ENCODE measurements at places on chromosomes 12 and 14.

DNA sequence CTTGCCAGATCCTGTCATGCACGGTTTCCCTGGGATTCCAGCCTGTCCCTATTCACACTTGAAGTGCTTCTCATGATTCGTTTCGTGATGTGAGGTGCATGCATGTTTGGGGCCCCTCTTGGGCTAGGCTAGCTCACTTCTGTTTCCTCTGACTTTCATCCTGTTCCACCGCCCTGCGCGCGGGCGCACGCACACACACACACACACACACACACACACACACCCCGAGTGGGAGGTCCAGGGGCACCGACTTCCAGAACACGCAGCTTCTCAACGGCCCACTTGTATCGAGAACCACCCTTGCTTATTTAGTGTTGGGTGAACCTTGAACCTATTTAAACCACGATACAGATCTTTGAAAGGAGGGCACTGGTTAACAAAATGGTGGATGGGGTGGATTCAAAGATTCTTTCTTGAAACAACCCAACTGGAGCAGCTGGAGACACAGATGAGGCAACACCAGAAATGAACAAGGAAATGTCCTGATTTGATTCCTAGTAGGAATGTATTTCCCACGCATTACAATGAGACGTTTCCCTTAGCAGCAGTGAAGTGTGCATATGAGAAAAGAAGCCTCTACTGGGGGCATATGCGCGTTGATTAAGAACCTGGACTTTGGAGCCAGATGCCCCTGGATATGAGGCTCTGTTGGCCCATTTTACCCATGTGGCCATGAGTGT, 16.3 kb downstream of the ELK3 start:
- DNase-seq = no peak

DNA sequence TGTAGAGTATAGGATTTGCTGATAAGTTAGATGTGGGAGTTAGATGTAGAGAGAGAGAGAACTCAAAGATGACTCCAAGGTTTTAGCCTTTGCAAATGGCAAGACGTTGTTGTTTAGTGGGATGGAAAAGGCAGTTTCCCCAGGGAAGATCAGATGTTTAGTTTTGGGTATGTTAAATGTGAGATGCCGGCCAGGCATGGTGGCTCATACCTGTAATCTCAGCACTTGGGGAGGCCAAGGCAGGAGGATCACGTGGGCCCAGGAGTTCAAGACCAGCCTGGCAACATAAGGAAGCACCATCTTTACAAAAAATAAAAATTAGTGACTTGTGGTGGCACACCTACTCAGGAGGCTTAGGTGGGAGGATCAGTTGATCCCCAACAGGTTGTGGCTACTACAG, 33.5 kb downstream of the SCFD1 start:
- no peak for DNase-seq

GRCh38 chr12:3644104-3644503, 108.8 kb downstream of the CRACR2A start:
- no peak for DNase-seq

DNA sequence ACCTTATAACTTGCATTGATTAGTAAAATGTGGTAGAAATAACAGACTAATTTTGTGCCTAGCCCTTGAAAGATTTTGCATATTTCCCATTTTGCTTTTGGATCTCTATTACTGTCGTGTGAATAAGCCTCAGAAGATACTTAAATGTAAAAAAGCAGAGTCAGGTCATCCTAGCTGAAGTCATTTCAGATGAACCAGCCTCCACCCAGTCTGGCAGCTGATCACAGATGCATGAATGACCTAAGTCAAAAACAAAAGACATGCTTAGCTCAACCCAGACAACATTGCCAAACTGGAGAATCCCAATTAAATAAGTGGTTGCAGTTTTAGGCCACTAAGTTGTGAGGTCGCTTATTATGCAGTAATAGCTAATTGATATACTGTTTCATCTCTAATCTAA, 349.9 kb downstream of the C12orf50 start:
- DNase-seq = no peak

- no peak for DNase-seq
Observed at GRCh38 chr12:71440763-71441748, 1.5 kb downstream of the LGR5 start.

- DNase-seq = no peak
Observed at GRCh38 chr14:51867741-51868140, 7.3 kb downstream of the GNG2 start.

DNA sequence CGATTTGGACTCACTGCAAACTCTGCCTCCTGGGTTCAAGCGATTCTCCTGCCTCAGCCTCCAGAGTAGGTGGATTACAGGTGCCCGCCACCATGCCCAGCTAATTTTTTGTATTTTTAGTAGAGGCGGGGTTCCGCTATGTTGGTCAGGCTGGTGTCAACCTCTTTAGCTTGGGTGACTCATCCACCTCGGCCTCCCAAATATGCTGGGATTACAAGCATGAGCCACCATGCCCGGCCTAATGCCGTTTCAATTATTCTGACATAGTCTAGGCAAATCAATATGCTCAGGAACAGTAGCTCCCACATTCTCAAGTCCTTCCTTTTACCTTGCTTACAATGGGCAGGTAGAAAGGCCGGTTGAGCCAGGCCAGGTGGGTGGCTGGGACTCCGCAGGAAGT, 82.0 kb upstream of the EEA1 start:
- DNase-seq = no peak

DNA sequence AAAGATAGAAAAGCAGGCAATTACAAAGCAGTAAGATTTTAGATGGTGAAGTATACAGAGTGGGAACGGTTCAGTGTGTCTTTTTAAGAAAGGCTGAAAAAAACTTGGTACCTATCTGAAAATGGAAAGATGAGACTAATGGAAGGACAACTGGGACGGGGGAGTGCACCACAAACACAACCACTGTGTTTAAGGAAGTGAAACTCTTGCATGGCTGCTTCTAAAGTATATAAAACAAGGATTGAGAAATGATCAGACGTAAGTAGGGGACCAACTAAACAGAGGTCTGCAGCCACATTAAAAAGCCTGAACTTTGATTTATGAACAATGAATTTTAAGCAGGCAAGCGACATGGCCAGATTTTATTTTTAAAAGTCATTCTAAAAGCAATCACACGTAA, 328.6 kb downstream of the MDGA2 start:
- no peak for DNase-seq

DNA sequence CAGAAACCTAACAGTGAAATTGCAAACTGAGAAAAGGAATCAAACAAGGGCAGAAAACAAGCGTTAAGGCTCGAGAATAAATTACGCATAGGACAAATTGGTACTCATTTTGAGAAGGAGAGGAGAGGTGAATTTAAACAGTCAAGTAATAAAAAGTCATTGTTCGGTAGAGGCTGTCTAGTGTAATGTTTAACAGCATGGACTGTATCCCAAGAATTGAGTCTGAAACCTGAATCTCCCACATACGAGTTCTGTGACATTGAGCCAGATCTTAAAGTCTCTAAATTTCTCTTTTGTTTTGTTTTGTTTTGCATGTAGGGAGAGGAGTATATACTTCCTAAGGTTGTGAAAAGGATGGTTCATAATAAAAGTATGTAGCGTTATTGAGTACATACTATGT, 216.5 kb upstream of the BTG1 start:
- DNase-seq = no peak

DNA sequence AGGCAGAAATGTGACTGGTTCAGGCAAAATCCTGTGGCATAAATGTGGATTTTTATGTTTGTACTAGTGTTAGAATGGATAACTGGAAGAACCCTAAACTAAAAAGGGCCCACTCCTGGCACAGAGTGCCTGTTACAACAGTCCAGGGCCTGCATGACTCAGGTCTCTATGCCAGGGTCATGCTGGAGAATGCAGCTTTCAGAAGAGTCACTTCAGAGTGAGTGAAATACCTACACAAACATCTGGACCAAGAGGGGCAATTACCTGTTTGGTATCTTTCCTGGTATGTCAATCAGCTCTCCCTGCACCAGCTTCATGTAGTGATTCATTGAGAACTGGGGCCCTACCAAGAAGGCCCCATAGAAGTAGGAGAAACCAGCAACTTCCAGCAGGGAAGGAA, 10.0 kb downstream of the EMG1 start:
- no peak for DNase-seq

GRCh38 chr12:126547905-126548304, 1482.7 kb downstream of the AACS start:
- no peak for DNase-seq

GRCh38 chr12:112340230-112340629, 42.0 kb downstream of the HECTD4 start:
- no peak for DNase-seq

GRCh38 chr12:116637589-116638150, 78.5 kb downstream of the MAP1LC3B2 start:
- no peak for DNase-seq

Measured in COR-L47 (cell line).